Adrenal gland (tissue), 19 donors: ENCODE measurements at places on chromosomes 16 and 17. TPM values are rescaled to one million over a fixed set of nuclear protein-coding genes. Genes with fewer than 3 reads are reported as not detected.

DNA sequence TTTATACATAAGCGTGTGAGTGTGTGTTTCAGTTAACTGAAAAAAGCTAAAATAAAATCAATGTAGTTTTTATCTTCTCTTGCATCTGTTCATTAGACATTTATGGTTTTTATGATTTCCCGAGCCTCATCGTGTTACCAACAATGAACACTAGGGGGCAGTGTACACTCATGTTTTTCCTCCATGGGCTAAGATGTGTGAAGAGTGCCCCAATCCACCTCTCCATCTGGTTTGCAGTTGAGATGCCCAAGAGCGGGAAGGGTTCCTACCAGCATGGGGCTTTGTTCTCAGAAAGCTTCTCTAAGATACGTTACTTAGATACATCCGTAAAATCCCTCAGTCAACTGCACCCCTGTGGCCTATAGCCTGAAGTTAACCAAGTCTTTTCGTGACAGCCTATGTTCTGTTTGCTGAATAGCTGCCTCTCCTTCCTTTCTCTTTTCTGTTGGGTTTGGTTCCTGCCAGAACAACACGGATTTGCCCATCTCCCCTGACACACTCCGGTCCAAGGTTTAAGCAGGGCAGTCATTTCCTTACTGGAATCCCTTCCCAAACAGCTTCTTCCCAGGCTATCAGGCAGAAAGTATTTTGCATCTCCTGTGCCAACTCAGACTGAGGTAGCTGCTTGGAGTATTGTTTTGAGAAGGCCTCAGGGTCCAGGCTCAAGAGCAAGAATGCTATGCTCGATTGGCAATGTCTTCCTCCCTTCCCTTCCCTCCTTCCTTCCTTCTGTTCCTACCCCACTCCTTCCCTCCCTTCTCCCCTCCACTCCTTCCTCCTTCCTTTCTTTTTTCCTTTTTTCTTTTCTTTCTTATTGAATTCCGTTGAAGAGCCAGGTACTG is 12.9 kb upstream of the ELAC2 start:
- no peak overlapping the region for H3K27ac ChIP-seq
- no peak for DNase-seq
- H3K36me3 ChIP-seq = no peaks in the 10 kb centered on the region
- H3K27me3 ChIP-seq = peaks cover 4% of the 10 kb centered on the region
- H3K4me3 ChIP-seq = no peak overlapping the region

GRCh38 chr16:13113741-13114140 is 212.3 kb downstream of the SHISA9 start:
- H3K4me3 ChIP-seq = no peak overlapping the region
- H3K4me1 ChIP-seq = no peaks in the 10 kb centered on the region
- no peak overlapping the region for H3K27ac ChIP-seq
- no peak for DNase-seq

DNA sequence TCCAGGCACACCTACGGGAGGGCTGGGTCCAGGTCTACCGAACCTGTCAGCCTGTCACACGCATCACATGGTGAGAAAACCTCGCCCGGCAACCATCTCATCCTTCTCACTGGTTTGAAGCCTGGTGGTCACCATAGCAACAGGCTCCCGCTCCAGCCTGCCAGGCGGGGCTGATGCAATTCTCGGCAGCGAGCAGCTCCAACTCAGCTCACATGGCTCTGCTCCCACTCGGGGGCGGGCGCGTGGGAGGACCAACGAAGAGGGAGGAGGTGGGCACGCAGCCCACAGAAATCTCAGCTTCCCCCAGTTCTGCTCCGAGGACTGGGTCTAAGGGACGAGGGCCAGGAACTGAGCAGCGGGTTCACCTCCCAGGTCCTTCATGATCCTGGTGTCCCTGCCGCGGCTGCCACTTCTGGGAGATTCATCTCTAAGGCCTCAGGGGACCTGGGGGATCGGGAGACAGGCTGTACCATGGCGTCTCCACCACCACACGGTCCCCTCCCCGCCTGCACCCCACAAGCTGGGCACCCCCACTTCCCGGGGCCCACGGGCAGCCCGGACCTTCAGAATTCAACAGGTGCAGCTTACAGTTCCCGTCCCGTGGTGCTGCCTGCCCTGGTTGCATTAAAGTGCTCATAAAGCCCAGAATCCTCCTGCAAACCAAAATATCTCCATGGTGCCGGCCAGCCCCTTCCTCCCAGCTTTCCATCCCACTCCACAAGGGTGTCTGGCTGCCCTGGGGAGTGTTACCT is 25.8 kb downstream of the ABR start:
- peaks cover 7% of the 10 kb centered on the region for H3K36me3 ChIP-seq
- peaks cover 11% of the 10 kb centered on the region for H3K4me1 ChIP-seq
- no peak overlapping the region for H3K4me3 ChIP-seq
- H3K27me3 ChIP-seq = no peaks in the 10 kb centered on the region
- peak; percentile 64 for DNase-seq
- no peak overlapping the region for H3K27ac ChIP-seq

- H3K4me1 ChIP-seq = peaks cover 3% of the 10 kb centered on the region
- peak overlapping the region; percentile 50 for H3K4me3 ChIP-seq
- H3K27me3 ChIP-seq = peaks cover 6% of the 10 kb centered on the region
- no peaks in the 10 kb centered on the region for H3K36me3 ChIP-seq
Measured at GRCh38 chr17:48609759-48610281, 997 bp downstream of the HOXB7 start.

DNA sequence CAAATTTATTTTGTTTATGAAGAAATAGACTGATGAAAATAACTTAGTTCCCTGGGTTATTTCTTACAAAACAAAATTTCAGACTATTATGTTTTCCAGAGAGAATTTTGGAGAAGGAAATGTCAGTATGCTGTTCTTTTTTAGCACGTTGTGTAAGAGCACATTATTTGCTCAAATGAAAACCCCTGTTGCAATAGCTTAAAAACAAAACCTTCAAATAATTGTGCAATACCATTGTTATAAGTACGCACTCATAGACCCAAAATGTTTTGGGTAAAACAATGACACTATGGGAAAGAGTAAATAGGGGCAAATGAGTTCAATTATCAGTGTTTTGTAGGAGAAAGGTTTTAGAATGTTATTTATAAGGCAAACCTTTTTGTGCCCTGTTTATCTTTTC is 18.2 kb downstream of the VMP1 start:
- H3K4me3 ChIP-seq = no peak overlapping the region
- H3K36me3 ChIP-seq = no peaks in the 10 kb centered on the region
- no peak for DNase-seq
- peak overlapping the region; percentile 59 for H3K27ac ChIP-seq
- peaks cover 39% of the 10 kb centered on the region for H3K4me1 ChIP-seq

SCO1 gene
- 55.7 TPM for total RNA-seq

DNA sequence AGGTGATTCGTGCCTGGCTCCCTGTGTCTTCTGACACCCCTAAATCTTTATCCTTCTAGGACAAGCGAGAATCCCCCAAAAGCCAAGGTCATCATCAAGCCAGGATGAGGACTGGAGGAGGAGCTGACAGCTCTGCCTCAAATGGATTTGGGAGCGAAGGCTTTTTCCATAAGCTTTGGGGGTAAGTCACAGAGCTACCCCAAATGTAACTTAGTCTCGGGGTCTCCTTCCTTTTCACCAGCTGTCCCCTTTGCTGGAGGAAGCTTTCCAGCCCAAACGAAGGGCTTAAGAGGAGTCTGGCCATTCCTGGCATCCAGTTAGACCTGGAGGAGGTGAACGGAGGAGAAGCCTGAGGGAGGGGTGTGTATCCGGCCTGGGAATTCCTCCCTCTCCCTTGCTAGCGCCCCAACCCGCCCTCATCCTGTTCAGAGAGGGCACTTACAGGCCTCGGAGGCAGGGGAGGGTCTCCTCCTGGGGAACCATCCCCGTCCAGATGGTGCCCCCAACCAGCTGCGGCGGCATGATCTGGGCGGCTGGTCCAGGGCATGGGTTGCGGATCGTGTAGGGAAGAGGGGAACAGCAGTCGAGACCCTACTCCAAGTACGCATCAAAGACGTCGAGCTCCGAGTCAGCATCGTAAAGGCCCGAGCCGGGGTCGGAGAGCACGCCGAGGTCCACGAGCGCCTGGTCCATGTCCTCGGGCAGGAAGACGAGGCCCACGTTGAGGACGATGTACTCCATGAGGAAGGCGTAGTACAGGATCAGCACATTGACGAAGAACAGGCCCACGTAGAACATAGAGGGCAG is 938 bp downstream of the DEXI start:
- H3K27ac ChIP-seq = peak overlapping the region; percentile 66
- no peaks in the 10 kb centered on the region for H3K27me3 ChIP-seq
- no peak for DNase-seq
- no peaks in the 10 kb centered on the region for H3K36me3 ChIP-seq
- peaks cover 60% of the 10 kb centered on the region for H3K4me1 ChIP-seq

- H3K27me3 ChIP-seq = no peaks in the 10 kb centered on the region
- peaks cover 90% of the 10 kb centered on the region for H3K4me1 ChIP-seq
- H3K27ac ChIP-seq = peak overlapping the region; percentile 95
- H3K4me3 ChIP-seq = no peak overlapping the region
- H3K36me3 ChIP-seq = peaks cover 8% of the 10 kb centered on the region
- DNase-seq = peak; percentile 82
Measured at GRCh38 chr16:29825145-29826044, 5.1 kb downstream of the MVP start.

GRCh38 chr16:56935201-56935600 is 3.3 kb downstream of the HERPUD1 start:
- H3K27ac ChIP-seq = no peak overlapping the region
- DNase-seq = no peak
- no peaks in the 10 kb centered on the region for H3K36me3 ChIP-seq
- H3K4me1 ChIP-seq = peaks cover 18% of the 10 kb centered on the region
- H3K4me3 ChIP-seq = no peak overlapping the region

SLC16A13 gene
- 3.2 TPM for total RNA-seq

- no peaks in the 10 kb centered on the region for H3K4me1 ChIP-seq
- no peak for DNase-seq
- peaks cover 3% of the 10 kb centered on the region for H3K27me3 ChIP-seq
- no peak overlapping the region for H3K27ac ChIP-seq
- H3K4me3 ChIP-seq = no peak overlapping the region
- no peaks in the 10 kb centered on the region for H3K36me3 ChIP-seq
Measured at GRCh38 chr16:3573146-3573815, 3.9 kb downstream of the NLRC3 start.

- no peak overlapping the region for H3K27ac ChIP-seq
- peaks cover 3% of the 10 kb centered on the region for H3K36me3 ChIP-seq
- H3K27me3 ChIP-seq = no peaks in the 10 kb centered on the region
- no peak overlapping the region for H3K4me3 ChIP-seq
- DNase-seq = no peak
Measured at GRCh38 chr17:64084940-64085649, 44.8 kb downstream of the ERN1 start.

SOST gene
- not detected for total RNA-seq

- peaks cover 3% of the 10 kb centered on the region for H3K4me1 ChIP-seq
- no peaks in the 10 kb centered on the region for H3K27me3 ChIP-seq
- peak; percentile 88 for DNase-seq
- no peak overlapping the region for H3K27ac ChIP-seq
Measured at GRCh38 chr16:3945751-3946603, 65.5 kb upstream of the CREBBP start.

PRSS36 gene
- 4.5 TPM for total RNA-seq

GRCh38 chr17:16911141-16911937 is 60.6 kb downstream of the TNFRSF13B start:
- DNase-seq = no peak
- H3K36me3 ChIP-seq = no peaks in the 10 kb centered on the region
- no peak overlapping the region for H3K4me3 ChIP-seq
- H3K27ac ChIP-seq = peak overlapping the region; percentile 34
